ENCODE measurements at places on chromosomes 16 and 17.

DNA sequence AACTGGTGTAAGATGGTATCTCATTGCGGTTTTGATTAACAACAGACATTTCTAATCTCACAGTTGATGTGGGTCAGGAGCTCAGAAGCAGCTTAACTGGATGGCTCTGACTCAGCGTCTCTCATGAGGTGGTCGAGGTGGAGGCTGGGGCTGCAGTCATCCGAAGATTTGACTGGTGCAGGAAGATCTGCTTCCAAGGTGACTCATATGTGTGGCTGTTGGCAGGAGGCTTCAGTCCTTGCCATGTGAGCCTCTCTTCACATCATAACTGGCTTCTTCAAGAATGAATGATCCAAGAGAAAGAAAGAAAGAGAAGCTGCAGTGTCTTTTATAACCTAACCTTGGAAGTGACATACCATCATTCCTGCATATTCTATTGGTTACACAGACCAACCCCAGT, 376.1 kb downstream of the SEC14L1 start:
- no peak for DNase-seq

DNA sequence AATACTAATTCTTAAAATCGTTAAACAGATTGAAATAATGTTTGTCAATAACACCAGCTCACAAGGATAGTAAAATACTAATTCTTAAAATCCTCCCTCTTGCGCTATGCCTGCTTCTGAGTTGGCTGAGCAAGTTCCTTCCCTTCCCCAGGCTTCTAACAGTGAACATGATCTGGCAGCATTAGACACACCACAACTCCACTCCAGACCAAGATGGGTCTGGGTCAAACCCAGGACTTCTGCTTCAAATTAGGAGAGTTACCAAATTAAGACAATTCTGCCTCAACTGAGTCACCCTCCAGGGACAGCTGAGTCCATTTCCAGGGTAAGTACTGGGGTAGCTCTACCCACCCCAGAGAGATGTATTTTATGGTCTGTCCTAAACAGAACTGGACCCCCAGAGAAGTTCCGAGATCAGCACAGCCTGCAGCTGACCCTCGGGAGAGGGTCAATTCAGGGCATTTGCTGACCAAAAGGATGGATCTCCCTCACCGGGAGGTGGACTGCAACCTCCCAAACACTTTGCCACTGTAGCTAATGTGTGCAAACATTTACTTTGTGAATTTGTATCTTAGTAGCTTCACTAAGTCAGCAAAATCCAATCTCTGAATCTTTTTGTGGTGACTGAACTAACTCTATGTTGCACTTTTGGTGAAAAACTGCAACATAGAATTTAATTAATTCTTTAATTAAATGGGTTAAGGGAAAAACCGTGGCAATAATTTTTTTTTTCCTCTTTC, 48.8 kb downstream of the ADCY9 start:
- DNase-seq: peak; percentile 49

GRCh38 chr17:28071891-28072606, 29.6 kb downstream of the NLK start:
- DNase-seq: no peak

GRCh38 chr16:88073201-88073721, 122.0 kb downstream of the BANP start:
- peak; percentile 37 for DNase-seq

DNA sequence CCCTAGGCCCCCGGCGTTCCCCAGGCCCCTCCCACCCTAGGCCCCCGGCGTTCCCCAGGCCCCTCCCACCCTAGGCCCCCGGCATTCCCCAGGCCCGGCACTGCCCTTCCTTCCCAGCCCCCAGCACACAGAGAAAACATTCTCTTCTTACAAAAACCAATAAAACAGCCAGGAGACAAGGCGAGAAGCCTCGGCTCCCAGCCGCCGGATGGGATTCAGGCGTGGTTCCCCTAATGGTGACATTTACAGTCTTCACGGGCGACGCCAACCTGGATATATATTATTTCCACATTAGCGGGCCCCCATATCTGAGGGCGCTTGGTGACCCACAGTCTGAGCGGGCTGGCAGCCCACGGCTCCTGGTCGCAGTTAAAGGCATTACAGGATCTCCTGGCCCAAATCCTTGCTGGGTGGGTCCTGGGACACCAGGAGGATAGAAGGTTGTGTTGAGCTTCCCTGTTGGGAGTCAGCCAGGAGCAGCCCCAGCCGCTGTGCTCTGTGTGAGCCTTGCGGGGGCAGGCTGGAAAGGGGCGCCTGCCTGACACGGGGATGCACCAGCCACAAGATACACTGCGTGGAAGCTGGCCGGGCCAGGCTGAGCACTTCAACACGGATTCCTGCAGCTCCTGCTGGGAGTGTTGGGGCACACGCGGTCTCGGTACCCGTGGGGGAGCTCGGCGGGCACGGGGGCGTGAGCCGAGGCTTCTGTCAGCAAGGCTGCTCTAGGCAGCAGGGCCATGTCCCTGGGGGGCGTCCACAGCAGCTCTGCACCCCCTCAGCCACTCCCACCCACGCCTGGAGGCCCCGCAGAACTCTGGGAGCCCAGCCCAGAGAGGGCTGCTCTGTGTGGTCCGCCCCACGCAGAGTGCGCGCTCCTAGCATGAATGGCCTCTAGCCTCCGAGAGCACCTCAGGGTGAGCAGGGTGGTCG, 83.7 kb downstream of the LMF1 start:
- DNase-seq: peak; percentile 13

DNA sequence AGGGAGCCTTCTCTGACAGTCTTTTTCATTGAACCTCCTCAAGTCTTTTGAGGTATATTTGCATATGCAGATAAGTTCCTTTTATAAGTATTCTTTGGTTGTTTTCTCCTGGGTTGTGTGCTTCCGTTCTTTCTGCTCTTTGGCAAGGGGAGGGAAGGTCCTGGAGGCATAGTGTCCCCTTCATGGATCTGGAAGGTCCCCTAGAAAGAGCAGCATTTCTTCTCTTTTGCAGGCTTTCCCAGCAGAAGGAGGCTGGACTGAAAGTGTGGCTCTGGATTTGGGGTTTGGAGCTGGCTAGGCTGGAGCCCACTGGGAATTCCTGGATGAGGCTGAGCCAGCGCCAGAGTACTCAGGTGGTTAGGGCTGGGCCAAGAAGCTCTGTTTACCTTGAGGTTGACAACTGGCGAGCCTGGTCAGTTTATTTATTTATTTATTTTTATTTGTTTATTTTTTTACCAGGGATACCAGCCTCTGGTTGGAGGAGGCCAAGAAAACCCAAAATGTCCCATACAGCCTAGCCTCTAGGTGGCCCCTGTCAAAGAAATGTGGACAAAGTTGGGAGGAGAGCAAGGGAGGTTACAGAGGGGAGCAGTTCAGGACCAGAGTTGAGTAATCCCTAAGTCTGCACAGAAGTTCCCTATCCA, 5.4 kb upstream of the TOP2A start:
- no peak for DNase-seq

- no peak for DNase-seq
Measured at GRCh38 chr16:70432723-70433457, 6.0 kb downstream of the ST3GAL2 start.

- no peak for DNase-seq
Measured at GRCh38 chr17:59427996-59428395, 96.5 kb downstream of the YPEL2 start.

DNA sequence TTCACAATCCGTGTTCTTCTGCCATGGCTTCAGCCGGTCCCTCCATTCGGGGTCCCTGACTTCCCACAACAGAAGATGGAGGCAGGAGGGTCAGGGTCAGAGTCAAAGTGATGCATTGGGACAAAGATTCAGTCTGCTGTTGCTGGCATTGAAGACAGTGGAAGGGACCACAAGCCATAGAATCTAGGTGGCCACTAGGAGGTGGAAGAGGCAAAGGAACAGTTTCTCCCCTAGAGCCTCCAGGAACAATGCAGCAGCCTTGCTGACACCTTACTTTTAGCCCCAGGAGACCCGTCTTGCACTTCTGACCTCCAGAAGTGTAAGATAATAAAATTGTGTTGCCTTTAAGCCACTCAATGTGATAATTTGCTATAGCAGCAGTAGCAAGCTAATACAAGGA, 55.9 kb downstream of the MFSD11 start:
- DNase-seq: no peak

DNA sequence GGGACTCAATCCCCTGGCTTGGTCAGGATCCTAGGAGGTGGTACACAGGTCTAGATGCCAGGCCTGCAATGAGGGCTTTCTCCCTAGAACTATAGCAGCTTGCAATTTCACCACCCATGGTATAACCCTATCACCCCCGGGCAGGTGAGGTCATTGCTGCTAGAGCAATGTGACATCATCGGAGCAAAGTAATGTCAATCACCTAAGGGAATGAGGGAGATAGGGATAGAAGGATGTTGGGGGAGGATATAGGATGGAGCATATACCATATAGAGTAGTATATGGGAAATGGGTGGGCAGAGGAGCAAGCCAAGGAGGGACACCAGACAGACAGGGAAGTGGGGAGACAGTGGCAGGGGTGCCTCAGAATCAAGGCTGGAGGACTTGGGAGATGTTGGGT, 3.3 kb downstream of the KCNH4 start:
- no peak for DNase-seq

- no peak for DNase-seq
Measured at GRCh38 chr17:41002814-41003213, 3.1 kb upstream of the KRTAP3-2 start.

DNA sequence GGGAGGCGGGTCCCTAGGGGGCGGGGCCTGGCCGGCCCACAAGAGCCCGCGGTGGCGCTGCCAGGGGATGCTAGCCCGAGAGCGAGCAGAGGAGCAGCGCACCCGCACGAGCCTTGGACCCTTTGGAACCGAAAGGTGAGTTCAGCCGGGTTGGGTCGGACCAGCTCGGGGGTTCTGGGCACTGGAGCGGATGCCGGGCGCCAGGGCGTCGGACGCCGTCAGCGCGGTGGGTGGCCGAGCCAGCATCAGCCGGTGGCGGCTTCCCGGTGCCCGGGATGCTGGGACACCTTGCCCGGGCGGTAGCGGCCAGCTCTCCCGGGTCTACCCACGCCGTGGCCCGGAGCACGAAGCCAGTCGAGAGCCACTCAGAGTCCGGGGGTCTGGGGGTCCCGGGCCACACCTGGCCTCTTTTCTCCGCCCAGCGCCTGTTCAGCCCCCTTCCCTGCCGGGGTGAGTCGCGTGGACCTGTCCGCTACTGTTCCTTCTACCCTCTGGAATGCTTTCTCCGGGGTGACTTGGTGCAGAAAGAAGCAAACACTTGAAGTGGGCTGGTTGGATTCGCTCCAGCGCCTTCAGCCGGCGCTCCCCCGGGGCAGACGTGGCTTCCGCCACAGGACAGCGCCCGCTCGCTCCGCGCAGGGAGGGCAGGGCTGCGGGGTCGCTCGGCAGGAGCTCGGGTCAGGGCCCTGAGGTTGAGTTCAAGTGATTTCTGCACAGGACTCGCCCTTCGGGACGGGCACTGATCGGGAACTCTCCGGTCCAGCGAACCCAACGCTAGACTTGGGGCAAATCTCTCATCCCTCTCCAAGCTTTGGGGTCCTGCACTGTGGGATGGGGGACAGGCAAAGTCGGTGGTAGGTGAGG, at the start of gene SCNN1G:
SCNN1G (plus strand) TSS at position 67 of the 864 bp plus-strand sequence. CDS start 3,527 bp downstream, outside the sequence.
- no peak for DNase-seq

- no peak for DNase-seq
Measured at GRCh38 chr17:48247038-48247437, 139.5 kb downstream of the SNX11 start.

DNA sequence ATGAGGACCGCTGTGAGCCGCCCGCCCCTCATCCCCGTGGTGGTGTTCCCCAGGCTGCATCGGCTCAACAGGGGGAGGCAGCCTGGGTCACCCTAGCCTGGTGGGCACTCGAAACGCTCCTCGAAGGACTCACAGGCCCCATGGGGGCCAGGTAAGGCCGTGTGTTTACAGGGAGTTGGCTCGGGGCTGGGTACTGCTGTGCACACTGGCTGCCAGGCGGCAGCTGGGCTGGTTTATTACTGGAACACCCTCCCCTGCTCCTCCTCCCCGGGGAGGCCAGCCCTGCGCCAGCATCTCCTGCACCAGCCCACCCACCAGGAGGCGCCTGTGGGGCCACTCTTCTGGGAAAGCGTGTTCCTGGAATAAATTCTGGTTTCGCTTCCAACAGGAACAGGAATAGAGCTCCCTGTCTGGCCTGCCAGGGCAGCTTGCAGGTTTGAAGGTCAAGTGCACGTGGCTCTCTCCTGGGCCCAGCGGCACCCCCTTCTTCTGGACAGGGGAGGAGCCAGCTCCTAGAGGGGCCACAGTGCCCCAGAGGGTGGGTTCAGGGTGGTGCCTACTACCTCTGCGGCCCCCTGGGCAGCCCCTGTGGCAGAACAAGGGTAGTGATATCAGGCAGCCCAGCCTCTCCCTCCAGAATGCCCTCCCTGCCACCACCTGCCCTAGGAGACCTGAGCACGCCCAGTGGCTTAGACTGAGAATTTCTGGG, 11.3 kb downstream of the MCRIP1 start:
- DNase-seq: peak; percentile 94

- DNase-seq: no peak
Measured at GRCh38 chr16:15972046-15972868, 22.8 kb downstream of the ABCC1 start.

GRCh38 chr17:16269658-16270057, 52.6 kb downstream of the PIGL start:
- no peak for DNase-seq

GRCh38 chr16:86942151-86943051, 364.1 kb downstream of the FOXL1 start:
- DNase-seq: no peak

DNA sequence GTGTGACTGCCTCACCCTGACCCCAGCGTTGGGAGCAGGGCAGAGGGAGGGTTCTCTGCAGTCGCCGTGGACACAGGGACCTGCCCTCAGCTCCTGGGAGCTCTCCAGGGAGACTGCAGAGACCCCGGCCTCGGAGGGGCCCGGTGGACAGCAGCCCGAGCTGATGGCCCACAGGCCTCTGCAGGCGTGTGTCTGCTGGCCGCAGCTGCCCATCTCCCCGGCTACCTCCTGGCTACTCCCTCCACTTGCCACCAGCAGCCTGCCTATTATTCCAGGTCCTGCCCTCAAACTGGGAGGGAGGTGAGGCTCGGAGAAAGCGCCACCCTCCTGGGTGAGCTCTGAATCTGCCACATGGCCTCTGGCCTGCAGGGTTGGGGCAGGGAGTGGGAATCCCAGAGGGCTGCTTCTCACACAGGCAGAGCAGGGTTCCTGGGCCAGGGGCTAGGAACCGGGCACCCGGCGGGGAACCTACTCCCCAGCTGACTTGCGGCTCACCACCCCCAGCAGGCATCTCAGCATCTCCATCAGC, 7.2 kb downstream of the SLC16A5 start:
- DNase-seq: no peak

DNA sequence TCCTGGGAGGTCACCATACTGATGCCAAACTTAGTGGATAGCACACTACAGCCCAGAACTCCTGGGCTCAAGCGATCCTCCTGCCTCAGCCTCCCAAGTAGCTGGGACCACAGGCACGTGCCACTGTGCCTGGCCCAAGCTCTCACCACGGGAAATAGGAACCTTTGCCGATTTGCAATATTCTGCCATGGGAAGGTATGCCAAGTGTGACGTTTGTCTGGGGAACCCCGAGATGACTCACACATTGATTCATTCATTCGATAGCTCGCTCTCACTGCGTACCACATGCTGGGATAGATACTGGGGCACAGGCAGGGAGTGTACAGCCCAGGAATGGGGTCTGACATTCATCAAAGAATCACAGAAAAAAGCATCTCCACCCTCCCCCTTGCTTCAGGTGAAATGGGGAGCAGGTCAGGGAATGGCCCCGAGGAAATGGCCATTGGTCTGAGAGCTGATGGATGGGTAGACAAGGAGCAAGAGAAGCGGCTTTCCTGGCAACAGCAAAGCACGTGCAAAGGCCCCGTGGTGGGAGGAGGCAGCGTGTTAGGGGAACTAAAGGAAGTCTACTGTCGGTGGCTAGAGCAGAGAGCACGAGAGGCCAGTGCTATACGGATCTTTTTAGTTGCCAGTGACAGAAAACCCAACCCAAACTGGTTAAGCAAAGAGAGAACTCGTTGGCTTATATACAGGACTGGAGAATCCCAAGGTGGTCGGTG, 44.1 kb downstream of the DNAH17 start:
- DNase-seq: no peak

GRCh38 chr17:76155988-76156661, 15.1 kb upstream of the FOXJ1 start:
- peak; percentile 29 for DNase-seq
